SW 1271 (cell line): ENCODE measurements at places on chromosomes 2 and 18.

DNA sequence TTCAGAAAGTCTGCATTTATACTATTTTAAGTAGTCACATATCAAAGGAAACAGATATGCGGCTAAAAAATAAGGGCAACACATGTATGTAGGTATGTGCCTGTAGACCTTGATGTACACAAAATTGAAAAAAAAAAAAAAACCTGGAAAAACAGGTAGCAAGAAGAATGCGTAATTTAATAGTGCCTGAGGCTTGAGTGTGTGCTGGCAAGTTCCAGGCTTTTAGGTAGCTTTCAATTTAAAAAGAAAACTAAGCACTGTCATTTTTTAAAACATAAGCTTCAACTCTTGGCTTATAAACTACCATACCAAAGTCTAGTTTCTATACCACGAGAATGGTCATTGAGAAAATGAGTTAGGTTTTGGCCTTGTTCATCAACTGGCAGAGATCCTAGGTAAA, 72.3 kb downstream of the OTX1 start:
- no peak for DNase-seq

DNA sequence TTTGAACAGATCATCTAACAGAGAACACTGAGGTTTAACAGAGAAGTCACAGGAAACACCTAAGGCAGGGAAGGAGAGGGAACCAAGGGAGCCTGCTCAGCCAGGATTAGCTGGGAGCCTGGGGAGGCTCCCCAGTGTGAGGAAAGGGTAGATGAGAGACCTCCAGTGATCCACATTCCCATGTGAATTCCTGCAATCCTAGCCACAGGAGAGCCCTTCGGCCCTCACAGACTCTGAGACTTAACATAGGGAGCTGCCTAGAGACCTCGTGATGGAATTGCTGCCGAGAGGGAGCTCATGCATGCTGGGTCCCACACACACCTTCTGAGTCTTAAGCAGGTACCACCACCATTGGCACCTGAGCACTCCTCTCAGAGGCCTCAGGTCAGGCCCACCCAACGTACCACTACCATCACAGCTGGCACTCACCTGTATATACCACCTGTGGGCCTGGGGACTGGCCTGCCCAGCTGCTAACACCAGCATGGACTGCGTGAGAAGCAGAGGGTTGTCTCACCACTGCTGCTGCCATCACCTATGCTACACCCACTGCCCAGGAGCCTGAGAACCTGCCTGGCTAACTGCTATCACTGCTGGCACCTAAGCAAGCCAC, 225.9 kb upstream of the RASGRP3 start:
- DNase-seq: no peak

GRCh38 chr2:119531292-119531691, 7.0 kb upstream of the SCTR start:
- DNase-seq: no peak

- no peak for DNase-seq
Observed at GRCh38 chr2:178328037-178328436, 122.9 kb downstream of the PRKRA start.

DNA sequence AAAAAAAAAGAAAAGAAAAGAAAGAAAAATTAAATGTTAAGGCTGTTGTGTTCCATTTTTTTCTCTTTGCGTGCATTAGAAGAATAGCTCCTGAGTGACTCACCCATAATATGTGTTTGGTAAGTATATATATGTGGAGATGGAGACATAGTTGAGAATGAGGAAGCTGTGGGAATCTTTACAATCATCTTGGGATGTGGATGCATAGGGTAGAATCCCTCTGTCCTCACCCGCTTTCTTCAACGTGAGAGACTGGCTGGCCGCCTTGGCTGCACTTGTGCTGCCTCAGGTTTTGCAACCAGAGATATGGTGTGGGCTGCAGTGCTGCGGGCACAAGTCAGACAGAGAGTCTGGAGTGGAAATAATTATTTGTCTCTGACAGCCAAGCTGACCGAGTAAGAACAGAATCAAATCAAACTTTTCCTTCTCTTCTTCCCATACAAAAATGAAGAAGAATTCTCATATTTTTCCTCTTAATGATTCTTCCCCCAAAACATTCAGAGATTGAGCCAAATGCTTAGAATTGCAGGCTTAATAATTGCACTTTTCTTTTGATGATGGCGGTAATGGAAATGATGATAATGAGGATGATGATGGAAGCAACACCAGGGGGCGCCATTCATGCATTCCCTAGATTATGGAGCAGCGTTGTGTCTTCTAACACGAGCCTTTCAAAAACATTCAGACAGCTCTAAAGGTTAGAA, 48.5 kb downstream of the SERPINB7 start:
- DNase-seq: no peak

DNA sequence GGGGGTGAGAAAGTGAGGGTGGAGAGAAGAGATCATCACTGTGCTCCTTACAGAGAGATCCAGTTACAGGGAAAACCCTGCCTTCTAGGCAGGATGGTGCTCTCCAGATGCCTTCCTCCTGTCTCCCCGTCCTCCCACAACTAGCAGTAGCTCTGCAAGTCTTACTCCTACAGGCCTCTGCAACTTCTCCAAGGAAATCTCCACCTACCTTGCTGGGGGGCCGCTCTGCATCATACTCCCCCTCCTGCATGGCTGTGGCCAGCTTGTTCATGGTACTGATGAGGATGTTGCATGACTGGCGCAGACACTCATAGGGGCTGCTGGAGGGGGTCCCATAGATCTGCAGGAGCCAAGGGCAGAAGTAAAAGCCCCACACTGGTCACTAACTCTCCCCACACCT, 14.1 kb downstream of the DCTN1 start:
- DNase-seq: no peak

DNA sequence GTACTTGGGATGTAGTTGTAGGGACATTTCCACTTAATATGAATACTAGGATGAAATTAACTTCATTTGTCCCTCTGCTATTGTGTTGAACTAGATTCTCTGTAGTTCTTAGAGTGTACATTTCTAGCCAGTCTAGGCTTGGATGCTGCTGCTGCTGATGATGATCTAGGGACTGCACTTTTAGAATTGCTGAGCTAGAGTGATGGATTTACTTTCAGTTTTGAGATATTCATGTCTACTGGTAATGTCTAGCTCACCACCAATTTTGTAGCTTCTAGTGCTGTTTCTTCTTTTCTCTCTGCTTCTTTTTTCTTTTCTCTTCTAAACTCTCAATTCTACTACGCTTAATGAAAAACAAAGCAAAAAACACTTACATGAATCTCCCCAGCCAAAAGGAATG, 49.4 kb downstream of the MRPS9 start:
- DNase-seq: no peak

DNA sequence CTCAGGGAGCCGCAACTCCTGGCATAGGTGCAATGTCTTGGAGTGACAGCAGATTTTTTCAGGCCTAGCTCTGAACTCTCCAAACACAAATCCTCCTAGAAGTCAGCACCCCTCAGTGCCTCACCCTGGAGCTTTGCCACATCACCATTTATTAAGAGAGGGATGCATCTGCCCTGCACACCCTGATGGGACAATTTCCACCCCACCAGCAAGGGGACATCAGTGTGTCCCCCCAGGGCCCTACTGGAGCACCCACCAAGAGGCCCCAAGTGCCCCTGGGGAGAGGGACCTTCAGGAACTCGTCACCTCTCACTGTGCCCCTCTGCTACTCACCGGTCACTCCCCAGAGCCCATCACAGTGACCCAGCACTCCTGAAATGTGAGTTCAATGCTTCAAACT, 144.7 kb downstream of the NDUFA10 start:
- no peak for DNase-seq

GRCh38 chr2:147439986-147440385, 404.8 kb upstream of the ACVR2A start:
- no peak for DNase-seq

DNA sequence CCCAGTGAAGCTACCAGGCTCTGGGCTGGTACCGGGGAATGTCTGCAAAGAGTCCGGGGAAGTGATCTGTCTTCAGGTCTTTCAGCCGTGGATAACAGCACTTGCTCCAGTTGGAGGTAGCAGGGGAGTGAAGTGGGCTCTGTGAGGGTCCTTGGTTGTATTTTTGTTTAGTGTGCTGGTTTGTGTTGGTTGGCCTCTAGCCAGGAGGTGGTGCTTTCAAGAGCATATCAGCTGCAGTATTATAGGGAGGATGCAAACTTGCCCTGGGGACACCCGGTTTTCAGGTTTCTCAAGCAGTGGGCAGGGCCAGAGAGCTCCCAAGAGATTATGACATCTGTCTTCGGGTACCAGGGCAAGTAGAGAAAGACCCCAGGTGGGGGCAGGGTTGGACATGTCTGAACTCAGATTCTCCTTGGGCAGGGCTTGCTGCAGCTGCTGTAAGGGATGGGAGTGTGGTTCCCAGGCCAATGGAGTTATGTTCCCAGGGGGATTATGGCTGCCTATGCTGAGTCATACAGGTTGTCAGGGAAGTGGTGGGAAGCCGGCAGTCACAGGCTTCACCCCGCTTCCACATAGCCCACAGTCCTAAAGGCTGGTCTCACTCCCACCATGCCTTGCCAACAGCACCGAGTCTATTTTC, 34.4 kb downstream of the ACAA2 start:
- DNase-seq: no peak

- no peak for DNase-seq
Observed at GRCh38 chr2:37849911-37850310, 75.2 kb upstream of the RMDN2 start.

GRCh38 chr2:24238158-24238557, 63.3 kb downstream of the FAM228A start:
- no peak for DNase-seq
